Activated CD4-positive, alpha-beta T cell treated with anti-CD3 and anti-CD28 coated beads, Interleukin-2, amount 10 ng/mL, durations not matched to agents 24 days and 14 days (primary cell): ENCODE measurements at places on chromosomes 5 and 9. TPM values are rescaled to one million over a fixed set of nuclear protein-coding genes. Genes with fewer than 3 reads are reported as not detected.

The SLC34A3 gene
- not detected in 2 replicates for total RNA-seq

- no peak for DNase-seq
Measured at GRCh38 chr9:113589407-113589806, 125.9 kb downstream of the RGS3 start.

GRCh38 chr9:99936947-99937587 lies 30.6 kb downstream of the STX17 start:
- DNase-seq = no peak

DNA sequence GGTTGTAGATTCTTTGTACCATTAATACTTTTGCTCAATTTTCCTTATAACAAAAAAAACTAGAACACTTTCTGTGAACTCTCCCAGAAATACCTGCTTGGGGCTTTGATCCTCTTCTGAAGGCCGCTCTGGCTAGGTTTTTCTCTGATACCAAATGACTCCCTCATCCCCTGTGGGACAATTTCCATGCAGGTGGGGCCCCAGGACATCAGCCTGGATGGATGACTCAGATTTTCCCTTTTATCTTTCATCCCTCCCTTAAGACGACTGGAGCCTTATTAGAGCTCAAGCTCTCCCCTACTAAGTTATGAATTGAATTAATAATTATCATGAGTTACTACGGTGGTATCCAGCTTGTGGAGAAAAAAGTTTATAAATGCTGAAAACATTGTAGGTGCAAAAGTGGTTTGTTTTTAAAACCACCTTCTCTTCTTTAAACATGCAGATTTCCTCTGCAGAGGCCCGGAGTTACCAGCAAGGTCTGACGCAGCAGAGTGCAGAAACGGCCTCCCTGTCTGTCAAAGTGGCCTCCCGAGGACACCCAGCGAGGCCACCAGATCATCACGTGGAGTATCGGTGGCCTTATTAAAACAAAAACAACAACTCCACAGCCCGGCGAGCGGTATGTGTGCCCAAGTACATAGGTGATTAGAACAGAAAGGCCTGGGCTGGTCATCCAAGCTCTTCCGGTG lies 50.8 kb upstream of the IRX4 start:
- no peak for DNase-seq

The SOX30 gene
- total RNA-seq = 0.19 TPM in 1 of 2 replicates, not detected in the other
